CD4-positive, alpha-beta T cell (primary cell): ENCODE measurements at places on chromosomes 2 and 18.

- no peak for DNase-seq
Observed at GRCh38 chr2:88307817-88308216, 137.7 kb downstream of the THNSL2 start.

GRCh38 chr2:178723786-178724346 is 83.4 kb downstream of the TTN start:
- DNase-seq = no peak

DNA sequence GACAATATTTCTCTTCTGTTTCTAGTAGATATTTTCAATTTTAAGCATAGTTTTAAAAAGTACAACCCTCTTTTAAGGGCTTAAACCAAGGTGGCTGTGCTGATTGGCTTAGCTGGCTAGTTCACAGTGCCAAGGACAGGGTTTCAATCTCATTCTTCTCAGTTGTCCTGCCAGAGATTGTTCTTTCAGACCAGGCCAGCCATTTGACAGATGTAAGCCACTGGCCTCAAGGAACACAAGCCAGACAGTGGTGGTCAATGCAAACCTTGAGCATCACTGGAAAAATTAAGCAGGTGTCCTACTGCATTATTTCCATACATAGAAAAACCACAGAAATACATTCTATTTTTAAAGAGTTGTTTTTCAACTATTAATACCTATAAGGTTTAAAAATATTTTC is 5.9 kb downstream of the RNF103 start:
- no peak for DNase-seq

DNA sequence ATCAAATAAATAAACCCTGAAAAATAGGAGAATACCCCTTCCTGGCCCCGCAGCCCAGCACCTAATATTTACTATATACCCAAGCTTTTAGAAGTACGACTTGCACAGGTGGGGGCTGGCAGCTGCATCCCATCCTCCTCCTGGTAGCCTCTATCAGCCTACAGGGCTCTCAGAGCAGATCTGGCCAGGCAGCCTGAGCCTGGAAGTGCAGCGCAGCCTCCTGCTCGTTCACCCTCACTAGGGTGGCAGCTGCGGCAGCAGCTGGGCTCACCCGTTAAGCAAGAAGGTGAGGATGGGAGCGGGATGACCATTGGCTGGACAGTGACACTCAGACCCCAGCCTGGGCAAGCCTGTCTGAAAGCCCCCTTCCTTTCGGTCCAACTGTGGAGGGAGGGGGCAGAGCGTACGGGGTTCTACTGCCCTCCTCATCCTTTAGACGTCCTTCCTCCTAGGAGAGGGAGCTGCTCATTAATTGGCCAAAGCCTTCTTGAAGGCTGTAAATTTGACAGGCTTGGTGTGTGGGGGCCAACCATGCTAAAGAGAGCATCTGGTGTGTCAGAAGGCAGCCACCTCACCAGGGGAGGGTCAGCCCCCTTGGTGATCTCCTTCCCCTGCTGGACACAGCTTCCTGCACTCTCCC is 23.3 kb downstream of the MPHOSPH10 start:
- DNase-seq = no peak

DNA sequence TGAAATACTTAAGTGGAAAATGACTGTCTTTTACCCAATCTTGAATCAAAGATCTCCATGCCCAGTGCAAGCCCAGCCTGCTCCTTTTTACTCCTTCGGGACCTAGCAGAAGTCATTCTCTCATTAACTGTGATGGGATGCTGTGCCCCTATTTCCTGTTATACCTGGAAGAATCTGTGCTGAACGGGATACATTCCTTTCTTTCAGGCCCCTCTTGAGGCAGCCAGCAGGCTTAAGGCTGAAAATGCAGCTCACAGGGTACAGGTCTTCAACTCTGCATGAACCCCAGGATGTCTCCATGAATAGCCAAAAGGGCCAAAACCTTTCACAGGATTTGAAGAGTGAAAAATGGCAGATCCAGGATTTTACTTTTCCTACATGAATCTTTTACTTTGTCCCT is 784.8 kb upstream of the KLHL29 start:
- no peak for DNase-seq

DNA sequence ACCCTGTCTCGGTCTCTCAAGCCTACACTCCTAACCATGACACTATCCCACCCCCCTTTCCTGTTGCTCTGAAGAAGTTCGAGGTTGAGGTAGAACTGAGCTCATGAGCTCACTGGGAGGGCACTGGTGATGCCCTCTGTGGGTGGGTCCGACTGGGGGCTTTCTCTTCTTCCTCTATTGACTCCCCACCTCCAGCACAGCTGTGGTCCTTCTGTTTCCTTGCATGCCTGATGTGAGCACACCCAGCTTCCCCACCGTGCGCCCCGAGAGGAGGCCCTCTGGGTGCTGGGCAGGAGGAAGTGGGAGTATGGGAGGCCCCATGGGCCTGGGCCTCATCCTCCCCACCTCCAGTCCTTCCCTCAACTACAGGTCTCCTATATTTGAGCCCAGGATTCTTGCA is 20.9 kb downstream of the SPEG start:
- DNase-seq = no peak

GRCh38 chr2:74048147-74048546 is 63.4 kb downstream of the TET3 start:
- DNase-seq = no peak

GRCh38 chr2:10234409-10235094 is 68.2 kb upstream of the HPCAL1 start:
- no peak for DNase-seq

- no peak for DNase-seq
Observed at GRCh38 chr2:21372654-21373053, 248.9 kb downstream of the TDRD15 start.

GRCh38 chr2:161471631-161472030 is 55.5 kb downstream of the TBR1 start:
- no peak for DNase-seq

- DNase-seq = no peak
Observed at GRCh38 chr18:30440351-30440750, 602.2 kb downstream of the DSC3 start.

GRCh38 chr2:68548396-68548795 is 81.0 kb downstream of the APLF start:
- DNase-seq = no peak

DNA sequence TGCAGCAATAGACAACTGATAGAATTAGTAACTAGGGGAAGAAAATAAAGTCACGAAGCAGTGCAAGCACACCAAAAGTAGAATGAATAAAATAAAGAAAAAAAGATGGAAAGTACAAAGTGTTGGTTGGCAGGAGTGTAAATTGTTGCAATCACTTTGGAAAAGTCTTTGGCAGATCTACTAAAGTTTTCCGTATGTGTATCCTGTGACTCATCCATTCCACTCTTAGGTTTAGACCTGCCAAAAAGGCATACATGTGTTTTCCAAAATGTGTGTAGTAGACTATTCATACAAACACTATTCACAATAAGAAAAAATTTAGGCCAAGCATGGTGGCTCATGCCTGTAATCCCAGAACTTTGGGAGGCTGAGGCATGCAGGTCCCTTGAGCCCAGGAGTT is 282.1 kb upstream of the FSIP2 start:
- no peak for DNase-seq

DNA sequence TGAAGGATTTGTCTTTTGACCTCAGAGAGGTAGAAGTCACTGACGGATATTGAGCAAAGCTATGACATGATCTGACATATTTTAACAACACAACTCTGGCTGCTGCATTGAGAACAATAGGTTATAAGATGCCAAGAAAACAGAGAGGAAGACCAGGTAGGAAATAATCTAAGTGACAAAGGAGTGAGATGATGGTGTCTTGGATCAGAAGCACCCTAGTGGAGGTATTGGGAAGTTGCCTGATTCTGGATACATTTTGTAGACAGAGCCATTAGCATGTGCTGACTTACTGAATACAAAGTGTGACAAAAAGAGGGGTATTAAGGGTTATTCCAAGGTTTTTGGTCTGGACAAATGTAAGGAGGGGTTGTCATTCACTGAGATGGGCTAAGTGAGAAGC is 1438.1 kb downstream of the DPP10 start:
- DNase-seq = no peak

DNA sequence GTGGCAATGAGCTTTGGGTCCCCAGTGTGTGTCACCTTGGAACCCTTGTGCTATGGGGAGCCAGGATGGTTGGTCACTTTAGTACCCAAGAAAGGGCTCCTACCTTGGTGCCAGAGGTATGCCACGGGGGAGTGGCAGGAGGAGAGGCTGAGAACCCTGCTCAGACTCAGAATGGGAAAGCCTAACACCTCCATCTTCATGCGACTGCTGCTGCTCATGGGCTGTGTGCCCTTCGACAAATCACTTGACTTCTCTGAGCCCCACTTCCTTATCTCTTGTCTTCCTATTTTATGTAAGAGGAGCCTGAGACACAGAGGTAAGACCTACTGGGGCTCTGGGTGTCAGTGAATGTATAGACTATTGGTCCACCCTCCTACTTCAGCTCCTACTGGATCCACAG is 25.1 kb downstream of the EHD3 start:
- DNase-seq = no peak

DNA sequence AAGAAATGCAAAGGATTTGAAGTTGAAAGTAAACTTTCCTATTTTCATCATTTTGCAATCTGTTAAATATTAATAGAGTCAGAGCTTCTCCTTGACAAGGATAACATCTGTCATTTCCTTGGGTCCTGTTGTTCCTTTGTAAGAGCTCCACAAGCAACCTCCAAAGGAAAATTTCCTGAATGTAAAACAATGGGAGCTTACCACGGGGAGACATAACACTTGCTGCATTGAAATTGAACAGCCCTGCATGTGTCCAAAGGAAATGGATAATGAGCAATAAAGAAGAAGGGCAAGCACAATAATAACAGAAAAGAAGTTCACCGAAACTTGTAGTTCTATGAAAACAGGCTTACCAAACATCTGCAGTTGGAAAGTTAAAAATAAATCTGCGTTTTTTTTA is 42.0 kb upstream of the SCG2 start:
- no peak for DNase-seq

- no peak for DNase-seq
Observed at GRCh38 chr2:25354116-25354515, 12.4 kb upstream of the DNMT3A start.
